ENCODE measurements at places on chromosomes 2 and 18.

DNA sequence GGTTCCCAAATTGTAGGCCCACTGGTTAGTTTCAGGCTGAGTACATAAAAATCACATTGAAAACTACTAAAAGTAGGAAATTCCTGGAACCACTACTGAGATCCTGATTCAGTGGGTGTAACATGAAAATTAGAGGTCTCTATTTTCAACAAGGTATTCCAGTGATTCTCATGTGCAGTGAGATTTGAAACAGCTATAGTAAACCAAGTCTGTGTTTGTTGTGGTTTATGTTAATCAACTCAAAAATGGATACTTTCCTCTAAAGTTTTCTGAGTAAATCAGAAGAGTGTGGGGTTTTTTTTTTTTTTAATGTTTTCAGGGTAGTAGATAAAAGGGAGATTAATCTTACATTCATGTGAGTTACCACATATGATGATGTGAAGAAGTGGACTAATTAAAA is 42.4 kb upstream of the LIMS1 start:
- no peak for DNase-seq

GRCh38 chr18:28735731-28736130 is 558.8 kb upstream of the CDH2 start:
- no peak for DNase-seq

- DNase-seq, result no peak
Observed at GRCh38 chr2:120606931-120607330, 128.7 kb upstream of the GLI2 start.

GRCh38 chr2:96815326-96816126 is 542 bp upstream of the CNNM3 start:
- no peak for DNase-seq

GRCh38 chr18:7633171-7633570 is 66.1 kb downstream of the PTPRM start:
- DNase-seq, result no peak

- DNase-seq, result peak; percentile 50
Observed at GRCh38 chr2:1854729-1855547, 110.6 kb upstream of the PXDN start.

DNA sequence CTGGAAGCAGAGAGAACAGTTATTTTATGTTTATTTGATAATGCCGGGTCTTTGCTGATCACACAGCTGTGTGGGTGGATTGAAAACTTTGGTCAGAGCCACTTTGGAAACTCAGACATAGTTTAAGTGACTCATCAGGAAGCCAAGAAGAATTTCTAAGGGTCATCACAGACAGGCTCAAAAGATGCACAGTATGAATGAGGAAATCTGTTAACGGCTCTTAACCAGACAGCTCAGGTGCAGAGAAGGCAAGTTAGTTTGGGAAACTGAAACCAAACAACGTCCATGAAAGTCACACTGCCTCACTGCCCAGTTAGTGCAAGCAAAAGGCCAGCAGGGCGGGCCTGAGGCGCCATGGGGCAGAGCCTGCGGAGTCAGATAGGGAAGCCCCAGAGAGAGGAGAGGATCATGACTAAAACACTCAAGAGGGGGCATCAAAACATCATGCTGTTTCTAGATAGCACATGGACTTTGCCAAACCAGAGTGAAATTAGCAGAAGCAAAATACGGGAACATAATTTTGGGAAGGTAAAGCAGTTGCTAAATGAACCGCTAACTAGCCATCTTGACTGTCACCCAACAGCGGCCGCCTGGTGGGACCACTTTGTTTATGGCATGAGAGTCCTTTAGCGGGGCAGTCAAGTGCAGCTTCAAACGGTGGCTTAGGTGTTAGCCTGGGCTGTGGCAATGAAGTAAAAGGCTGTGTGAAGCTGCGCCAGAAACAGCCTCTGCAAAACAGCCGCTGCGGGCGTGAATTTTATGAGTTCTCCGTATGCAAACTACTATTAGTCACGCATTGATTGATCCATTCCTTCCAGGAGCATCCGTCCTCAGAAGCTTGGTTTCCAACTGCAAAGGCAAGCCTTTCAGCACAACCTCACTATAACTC is 101.2 kb downstream of the KCTD18 start:
- DNase-seq, result peak; percentile 35

DNA sequence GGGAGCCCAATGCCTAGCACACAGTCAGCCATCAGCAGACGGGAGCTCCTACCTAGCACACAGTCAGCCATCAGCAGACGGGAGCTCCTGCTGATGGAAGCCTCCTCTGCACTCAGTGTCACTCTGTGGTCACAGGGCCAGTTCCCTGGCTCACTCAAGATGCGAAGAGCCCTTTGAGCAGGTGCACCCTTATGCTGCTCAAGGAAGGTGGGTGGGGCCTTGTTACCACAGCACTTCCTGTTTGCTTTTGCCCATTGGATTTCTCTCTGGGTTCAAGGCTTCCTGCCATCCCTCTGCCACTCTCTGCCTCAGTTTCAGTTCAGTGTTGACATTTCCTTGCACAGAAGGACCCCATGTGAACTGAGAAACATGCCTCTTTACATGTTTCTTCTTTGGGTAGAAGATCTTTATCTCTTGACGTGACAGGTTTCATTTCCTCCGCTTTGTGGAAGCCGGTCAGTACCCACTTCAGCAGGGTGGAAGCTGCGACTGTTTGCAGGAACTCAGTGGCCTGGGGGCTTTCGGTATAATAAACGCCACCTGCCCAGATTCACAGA is 11.6 kb downstream of the TRIB2 start:
- DNase-seq, result no peak

- DNase-seq, result no peak
Observed at GRCh38 chr2:66966631-66967030, 430.5 kb upstream of the ETAA1 start.

DNA sequence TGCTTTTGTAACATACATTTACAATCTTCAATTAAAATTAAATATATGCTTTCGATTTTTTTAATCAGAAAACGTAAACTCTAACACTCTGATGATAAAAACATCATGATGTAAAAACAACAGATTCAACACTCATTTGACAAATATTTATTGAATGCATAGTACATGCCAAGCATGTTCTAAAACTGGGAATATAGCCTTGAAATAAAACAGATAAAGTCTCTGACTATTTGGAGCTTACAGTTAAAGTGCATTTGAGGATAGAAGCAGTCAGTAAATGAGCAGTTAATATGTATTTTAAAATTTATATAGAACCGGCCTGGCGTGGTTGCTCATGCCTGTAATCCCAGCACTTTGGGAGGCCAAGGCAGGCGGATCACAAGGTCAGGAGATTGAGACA is 47.8 kb downstream of the TMX3 start:
- no peak for DNase-seq

DNA sequence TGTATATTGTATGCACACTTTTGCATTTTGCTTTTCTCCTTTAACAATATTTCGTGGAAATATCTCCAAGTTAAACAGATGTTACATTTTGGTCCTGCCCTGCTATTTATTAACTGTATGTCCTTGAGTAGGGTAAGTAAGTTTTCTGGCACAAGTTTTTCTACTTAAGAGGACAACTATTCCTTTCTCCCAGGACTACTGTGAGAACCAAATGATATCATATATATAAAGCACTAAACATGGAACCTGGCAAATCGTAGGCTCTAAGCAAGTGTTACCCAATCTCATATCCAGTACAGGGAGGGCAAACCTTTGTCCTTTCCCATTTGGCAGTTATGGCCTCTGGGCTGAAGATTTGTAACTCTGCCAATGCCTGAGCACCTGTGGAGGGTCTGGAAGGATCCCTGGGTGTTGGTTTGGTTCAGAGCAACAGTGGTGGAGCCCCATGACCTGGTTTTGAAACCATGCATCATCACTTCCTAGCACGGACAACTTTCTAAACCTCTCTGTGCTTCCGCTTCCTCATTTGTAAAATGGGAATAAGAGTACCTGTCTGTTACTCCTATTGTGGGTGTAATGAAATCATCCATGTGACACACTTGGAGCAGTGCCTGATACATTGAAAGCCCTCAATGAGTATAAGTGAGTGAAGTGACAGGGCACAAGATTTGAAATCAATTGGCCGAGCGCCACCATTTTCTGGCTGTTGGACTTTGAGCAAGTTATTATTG is 28.3 kb upstream of the ICOS start:
- no peak for DNase-seq

All from K562 (cell line).